ENCODE measurements at places on chromosomes 1 and 21. TPM values are rescaled to one million over a fixed set of nuclear protein-coding genes. Genes with fewer than 3 reads are reported as not detected.

Gene PEX10
- total RNA-seq, result 17.7 TPM

Gene NID1
- 160 TPM for total RNA-seq

Gene TTLL10
- 2.1 TPM for total RNA-seq

Gene KCNJ9
- total RNA-seq, result 2.3 TPM

Gene UMODL1
- 0.11 TPM for total RNA-seq

Gene SPRR2D
- total RNA-seq, result not detected

Gene LRRN2
- total RNA-seq, result 13.3 TPM

Gene LCE2C
- total RNA-seq, result not detected

Gene FAM72D
- total RNA-seq, result 0.94 TPM

Gene EDN2
- not detected for total RNA-seq
